ENCODE measurements at places on chromosomes 2 and 18. TPM values are rescaled to one million over a fixed set of nuclear protein-coding genes. Genes with fewer than 3 reads are reported as not detected.

GRCh38 chr2:78721355-78722033, 304.0 kb upstream of the REG3G start:
- H3K36me3 ChIP-seq: no peaks in the 10 kb centered on the region
- H3K27me3 ChIP-seq: no peaks in the 10 kb centered on the region
- no peaks in the 10 kb centered on the region for H3K4me1 ChIP-seq
- DNase-seq: no peak

GRCh38 chr2:214014551-214015220, 396.2 kb upstream of the VWC2L start:
- H3K27me3 ChIP-seq: no peaks in the 10 kb centered on the region
- no peaks in the 10 kb centered on the region for H3K4me1 ChIP-seq
- H3K36me3 ChIP-seq: no peaks in the 10 kb centered on the region
- DNase-seq: no peak
- H3K27ac ChIP-seq: no peak overlapping the region
- H3K4me3 ChIP-seq: no peak overlapping the region

- H3K4me1 ChIP-seq: peaks cover 41% of the 10 kb centered on the region
- peak overlapping the region; percentile 85 for H3K27ac ChIP-seq
- H3K27me3 ChIP-seq: no peaks in the 10 kb centered on the region
- peak overlapping the region; percentile 15 for H3K4me3 ChIP-seq
Observed at GRCh38 chr2:231573698-231574421, 18.8 kb upstream of the TEX44 start.

GRCh38 chr18:49464718-49465598, 4.5 kb upstream of the DYM start:
- peak; percentile 89 for DNase-seq
- H3K27me3 ChIP-seq: peaks cover 8% of the 10 kb centered on the region
- H3K4me3 ChIP-seq: peak overlapping the region; percentile 17
- H3K27ac ChIP-seq: no peak overlapping the region
- peaks cover 13% of the 10 kb centered on the region for H3K4me1 ChIP-seq

GRCh38 chr2:109168086-109168485, 39.1 kb downstream of the SH3RF3 start:
- H3K4me1 ChIP-seq: no peaks in the 10 kb centered on the region
- no peaks in the 10 kb centered on the region for H3K36me3 ChIP-seq
- H3K27me3 ChIP-seq: no peaks in the 10 kb centered on the region
- H3K4me3 ChIP-seq: no peak overlapping the region
- DNase-seq: no peak

ARHGEF4 gene
- 16.6 TPM for total RNA-seq

RAB3GAP1 gene
- total RNA-seq: 40.4 TPM

CWC22 gene
- 31.5 TPM for total RNA-seq

MYL12A gene
- total RNA-seq: 206 TPM
